Esophagus mucosa (tissue), 1 donor: ENCODE measurements at places on chromosomes 2 and 18. TPM values are rescaled to one million over a fixed set of nuclear protein-coding genes. Genes with fewer than 3 reads are reported as not detected.

Gene RUFY4
- 0.12 TPM for total RNA-seq

Gene ASTL
- 0.28 TPM for total RNA-seq

Gene IL36A
- total RNA-seq: 167 TPM

Gene ABCG8
- total RNA-seq: not detected

Gene DSG1
- total RNA-seq: 33.7 TPM

Gene PXDN
- total RNA-seq: 7.1 TPM

Gene HRH4
- 0.28 TPM for total RNA-seq

Gene PROM2
- 100 TPM for total RNA-seq
